ENCODE measurements at places on chromosomes 16 and 17.

DNA sequence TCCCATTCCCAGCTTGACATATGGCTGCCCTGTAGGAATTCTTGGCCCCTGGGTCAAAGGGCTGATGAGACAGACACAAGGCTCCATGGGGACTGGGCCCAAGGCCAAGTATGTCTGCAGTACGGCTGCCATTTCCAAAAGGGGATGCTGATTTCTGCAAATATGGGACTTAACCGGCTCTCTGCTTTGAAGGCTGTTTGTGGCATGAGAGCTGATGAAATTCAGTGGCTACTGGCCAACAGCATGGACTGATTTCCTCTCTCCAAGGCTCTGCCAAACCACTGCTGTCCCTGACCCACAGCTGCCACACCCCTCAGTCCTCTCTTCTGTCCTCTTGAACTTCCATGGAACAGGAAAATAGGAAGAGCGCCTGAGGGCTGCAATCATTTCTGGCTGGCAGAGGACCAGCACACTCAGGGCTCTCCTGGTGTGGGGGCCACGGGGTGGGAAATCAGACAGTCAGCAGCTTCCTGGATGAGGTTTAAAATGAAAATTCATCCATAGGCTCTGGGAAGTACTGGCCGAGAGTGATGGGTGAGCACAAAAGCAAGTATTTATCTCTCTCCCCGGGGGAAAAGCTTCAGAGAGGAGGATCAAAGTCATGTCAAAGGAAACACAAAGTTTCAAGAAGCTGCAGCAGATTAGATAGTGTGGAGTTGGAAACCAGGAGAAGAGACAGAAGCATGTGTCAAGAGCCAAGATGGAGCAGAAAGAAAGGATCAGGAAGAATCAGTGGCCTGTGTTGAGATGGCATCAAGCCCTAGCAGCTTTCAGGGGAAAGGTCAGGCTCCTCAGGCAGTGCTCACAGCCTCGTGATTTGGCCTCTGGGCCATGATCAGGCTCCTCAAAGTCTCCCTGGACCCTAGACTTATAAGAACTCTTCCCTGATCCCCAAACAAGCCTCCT, 64.1 kb upstream of the SREBF1 start:
- DNase-seq, result no peak

DNA sequence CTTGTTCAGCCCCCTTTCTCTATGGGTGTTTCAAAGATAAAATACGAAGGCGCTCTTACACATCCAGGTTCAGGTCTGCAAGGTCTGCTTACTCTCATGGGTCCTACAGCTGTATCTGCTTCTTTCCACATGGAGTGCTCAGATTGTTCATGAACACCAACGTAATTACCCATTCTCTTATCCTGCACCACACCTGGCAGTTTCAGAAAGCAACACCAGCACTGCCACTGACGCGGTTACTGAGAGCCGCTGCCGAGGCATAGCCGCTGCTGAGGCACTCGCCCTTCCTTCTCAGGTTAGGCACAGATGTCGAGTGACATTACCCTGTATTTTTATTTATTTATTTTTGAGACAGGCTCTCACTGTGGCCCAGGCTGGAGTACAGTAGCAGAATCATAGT, 147.1 kb downstream of the RPTOR start:
- no peak for DNase-seq

GRCh38 chr17:59668816-59669215, 38.4 kb downstream of the PTRH2 start:
- no peak for DNase-seq

DNA sequence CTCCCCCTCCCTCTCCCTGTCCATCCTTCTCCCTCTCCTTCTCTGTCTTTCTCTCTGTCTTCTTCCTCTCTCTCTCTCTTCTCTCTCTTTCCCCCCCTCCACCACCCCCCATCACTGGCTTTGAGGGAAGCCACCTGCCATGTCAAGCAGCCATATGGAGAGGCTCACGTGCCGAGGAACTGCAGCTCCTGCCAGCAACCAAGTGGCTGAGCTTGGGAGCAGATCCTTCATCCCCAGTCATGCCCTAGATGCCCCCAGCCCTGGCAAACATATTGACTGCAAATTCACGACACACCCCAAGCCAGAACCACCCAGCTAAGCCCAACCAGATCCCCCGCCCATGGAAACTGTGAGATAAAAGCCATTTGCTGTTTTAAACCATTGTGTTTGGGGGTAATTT, 40.9 kb upstream of the RBFOX3 start:
- DNase-seq, result no peak

GRCh38 chr16:78489072-78489471, 389.6 kb downstream of the WWOX start:
- no peak for DNase-seq

GRCh38 chr16:83970430-83970815, 2.4 kb downstream of the NECAB2 start:
- DNase-seq, result no peak

- DNase-seq, result peak; percentile 52
These were observed 31.1 kb downstream of the ST3GAL2 start for GRCh38 chr16:70407811-70408274.

DNA sequence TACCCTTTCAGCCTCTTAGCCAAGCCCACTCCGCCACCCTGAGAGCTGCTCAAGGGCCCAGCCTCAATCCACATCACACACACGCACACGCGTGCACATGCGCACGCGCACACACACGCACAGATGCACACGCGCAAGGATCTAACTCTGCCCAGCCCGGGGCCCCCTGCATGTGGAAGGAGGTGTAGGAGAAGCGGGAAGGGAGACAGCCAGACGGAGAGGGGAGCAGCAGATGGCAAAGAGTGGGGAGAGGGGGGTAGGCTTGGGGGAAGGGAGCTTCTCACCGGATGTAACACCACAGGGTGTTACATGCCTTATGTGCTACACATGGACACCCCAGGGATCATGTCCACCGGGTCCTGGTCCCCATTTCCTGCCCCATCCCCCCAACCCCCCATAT, 15.3 kb downstream of the DLG4 start:
- peak; percentile 65 for DNase-seq

GRCh38 chr17:35390156-35390555, 16.7 kb upstream of the SLFN11 start:
- no peak for DNase-seq

GRCh38 chr16:27739606-27740357, 189.8 kb downstream of the KATNIP start:
- no peak for DNase-seq

DNA sequence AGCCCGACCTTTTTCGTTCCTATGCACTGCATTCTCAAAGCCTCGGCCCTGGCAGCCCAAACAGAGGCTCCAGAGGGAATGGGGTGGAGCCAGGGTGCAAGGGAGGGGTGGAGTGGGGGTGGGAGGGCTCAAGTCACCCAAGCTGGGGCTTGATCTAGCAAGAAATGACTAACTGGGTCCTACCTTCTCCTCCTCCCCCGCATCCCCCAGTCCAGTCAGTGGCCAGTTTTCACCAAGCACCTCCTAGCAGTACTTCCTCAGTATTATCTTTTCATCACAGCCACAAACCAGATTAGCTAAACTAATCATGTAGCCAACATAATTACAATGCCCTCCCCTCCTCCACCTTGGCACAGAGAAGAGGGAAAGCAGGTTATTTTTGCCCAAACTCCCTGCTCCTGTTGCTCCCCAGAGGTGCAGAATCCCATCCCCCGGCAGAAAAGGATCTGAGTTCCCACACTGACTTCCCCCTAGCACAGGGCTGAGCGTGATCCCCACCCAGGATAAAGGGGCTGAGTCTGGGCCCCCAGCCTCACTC, 2.2 kb downstream of the JUP start:
- DNase-seq, result peak; percentile 55

DNA sequence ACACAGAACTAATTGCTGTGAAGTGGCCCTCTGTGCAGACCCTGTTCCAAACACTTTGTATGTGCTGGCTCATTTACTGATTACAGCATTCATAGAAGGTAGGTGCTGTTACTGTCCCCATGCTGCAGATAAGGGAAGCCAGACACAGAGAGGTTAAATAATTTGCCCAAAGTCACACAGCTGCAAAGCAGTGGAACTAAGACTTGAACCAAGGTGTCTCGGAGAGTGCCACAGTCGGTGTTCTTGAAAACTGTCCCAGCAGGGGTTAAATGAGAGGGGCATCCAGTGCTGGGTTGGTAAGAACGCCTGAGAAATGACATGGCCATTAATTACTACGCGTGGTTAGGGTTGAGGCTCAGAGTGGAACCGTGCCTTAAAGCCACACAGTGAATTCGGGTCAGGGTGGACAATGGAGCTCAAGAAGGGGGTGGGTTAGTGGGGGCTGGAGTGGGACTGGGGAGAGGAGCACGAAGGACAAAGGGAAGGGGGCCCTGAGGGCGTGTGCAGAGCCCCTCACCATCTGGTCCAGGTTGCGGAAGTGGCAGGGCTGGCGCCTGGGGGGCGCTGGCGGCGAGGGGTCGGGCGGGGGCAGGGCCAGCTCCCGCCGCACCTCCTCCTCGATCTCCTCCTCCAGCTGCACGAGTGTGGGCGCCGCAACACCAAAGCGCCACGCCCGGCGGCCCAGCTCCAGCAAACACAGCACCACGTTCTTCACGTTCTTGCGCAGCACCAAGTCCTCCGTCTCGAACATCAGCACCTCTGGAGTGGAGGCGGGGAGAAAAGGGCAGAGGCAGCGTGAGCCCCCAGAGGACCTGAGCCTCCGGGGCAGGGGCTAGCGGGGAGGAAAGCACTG, 3.3 kb downstream of the GAS2L2 start:
- DNase-seq, result no peak

- no peak for DNase-seq
These were observed 3.4 kb downstream of the SLC16A5 start for GRCh38 chr17:75090871-75091854.

DNA sequence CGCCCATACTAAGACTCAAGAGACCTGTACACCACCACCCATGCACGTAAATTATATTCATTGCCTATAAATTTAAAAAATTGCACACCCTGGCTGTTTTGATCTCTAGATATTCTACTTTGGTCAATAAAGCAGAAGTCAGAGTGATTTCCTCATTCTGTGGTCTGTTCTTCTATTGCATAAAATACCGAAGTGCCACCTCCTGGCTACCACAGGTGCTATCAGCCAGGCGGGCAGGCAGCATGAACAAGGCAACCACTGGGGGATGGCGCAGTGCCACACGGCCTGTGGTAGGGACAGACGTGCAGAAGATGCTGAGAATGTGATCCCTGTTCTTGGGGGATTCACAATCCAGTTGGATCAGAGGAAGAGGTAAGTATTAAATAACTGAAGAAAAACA, 122.3 kb downstream of the CDK5R1 start:
- no peak for DNase-seq

GRCh38 chr16:25051406-25052150, 36.4 kb upstream of the ARHGAP17 start:
- DNase-seq, result no peak

DNA sequence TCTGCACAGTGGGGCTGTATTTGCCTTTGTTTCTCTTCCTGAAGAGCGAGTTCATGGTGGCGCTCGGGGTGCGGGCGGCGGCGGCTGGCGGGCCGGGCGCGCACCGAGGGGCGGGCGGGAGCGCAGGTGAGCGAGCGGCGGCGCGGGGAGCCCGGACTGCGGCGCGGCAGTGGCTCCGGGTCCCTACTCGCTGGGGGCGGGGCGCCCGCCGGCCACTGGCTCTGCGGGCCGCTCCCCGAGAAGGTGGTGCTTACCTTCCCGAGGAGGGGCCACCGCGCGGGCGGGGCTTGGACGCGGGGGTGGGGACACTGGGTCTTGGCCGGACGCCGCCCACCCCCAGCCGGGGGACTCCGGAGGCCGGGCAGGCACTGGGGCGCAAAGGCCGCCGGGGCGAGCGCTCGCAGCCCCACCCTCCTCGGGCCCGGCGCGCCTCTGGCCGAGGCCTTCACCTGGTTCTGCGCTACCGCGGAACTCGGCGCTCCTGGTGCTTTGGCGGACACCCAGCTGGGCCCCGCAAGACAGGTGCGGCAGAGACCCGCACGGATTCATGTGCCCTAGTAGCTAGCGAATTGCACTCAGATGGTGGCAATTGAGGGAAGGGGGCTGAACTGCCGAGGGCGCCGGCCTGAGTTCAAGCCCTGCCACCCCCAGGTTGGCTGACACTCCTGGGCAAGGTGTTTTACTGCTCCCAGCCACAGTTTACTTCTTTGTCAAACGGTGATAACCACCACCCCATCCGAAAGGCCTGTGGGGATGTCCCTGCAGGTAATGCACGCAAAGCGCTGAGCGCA, at the start of gene PPL:
Gene PPL (minus strand): TSS at position 158 of the 791 bp plus-strand sequence. CDS start 103 bp downstream, at position 55.
- DNase-seq, result peak; percentile 47

DNA sequence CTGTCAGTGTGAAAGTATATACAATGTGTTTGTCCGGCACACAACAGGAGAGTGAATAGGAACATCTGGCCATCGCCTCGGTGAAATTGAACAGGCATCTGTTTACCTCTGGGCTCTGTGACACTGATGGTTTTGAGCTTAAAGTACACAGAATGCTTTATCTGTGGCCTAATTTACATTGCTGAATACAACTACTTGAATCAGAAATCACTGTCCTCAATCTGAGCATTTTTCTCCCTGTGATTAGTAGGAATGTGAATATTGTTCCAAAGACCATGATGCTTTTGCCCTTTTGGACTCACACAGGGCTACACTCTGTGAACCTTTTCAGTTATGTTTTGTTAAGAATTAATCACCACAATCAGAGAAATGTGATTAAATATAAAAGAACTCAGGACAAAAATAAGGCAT, 323.0 kb upstream of the TBX2 start:
- DNase-seq, result no peak

DNA sequence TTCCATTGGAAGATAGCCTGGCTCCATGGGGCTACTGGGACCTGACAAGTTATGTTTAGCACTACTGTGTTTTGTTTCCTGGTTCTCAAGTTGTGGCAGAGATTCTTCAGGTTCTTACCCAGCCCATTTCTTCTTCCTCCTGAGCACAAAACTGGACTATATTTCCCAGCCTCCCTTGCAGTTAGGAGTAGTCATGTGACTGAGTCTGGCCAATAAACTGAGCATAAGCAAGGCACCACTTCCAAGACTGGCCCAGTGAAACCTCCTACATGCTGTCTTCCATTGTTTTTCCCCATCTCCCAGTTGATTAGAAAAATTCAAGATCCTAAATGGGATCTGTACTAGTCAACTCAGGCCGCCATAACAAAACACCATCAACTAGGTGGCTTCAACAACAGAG, 28.2 kb upstream of the RBBP6 start:
- DNase-seq, result no peak

GRCh38 chr17:65886315-65887245, 305.4 kb downstream of the CEP112 start:
- DNase-seq, result no peak

DNA sequence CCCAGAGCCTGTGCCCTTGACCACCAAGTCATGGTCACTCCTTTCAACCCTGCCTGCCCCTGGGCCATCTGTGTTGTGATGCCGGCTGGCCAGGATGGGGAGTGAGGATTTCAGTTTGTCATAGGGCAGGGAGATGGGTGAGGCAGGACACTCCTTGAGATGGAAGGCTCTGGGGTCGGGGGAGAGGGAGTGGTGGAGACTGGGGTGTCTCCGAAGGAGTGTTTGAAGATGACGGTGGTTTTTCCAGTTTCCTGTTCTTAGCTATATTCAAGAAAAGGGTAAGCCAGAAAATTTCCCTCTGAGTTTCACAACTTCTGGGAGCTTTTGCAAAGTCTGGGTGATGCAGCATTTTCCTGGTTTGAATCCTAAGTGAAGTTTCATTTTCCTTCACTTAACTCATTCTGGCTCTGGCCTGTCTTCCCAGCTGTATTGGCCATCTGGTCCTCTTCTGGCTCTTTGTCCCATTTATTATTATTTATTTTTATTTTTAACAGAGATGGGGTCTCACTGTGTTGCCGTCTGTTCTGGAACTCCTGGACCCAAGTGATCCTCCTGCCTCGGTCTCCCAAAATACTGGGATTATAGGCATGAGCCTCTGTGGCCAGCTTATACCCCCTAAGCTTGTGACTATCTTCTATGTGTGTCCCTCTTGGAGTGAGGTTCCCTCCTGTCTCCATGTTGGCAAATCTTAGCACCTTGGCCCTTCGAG, 27.7 kb downstream of the ABCC1 start:
- DNase-seq, result no peak

GRCh38 chr17:61809816-61810392, 53.4 kb downstream of the BRIP1 start:
- DNase-seq, result no peak

All from D721Med (cell line).